Suprapubic skin (tissue), 4 donors: ENCODE measurements at places on chromosomes 3 and 15. TPM values are rescaled to one million over a fixed set of nuclear protein-coding genes. Genes with fewer than 3 reads are reported as not detected.

The RYR3 gene
- total RNA-seq: 2.0 TPM

DNA sequence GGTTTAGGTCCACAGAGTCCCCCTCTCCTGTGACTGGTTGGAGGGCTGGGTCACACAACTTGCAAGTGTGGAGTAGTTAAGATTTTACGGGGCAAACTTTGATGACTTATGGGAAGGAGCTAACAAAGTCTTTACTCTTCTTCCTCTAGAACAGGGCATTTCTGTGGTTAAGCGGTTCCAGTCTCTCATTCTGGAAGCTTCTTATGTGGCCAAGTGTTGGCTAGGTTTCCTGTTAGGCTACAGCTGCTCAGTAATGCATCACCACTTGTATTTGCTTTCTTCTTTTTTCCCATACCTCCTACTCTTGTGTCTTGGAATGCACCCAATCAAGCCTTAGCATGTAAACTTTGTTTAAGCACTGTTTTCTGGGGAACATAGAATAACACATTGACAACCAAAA lies 100.6 kb upstream of the PLAAT1 start:
- no peaks in the 10 kb centered on the region for H3K4me1 ChIP-seq
- no peaks in the 10 kb centered on the region for H3K36me3 ChIP-seq
- H3K4me3 ChIP-seq: no peak overlapping the region
- H3K27me3 ChIP-seq: no peaks in the 10 kb centered on the region
- H3K27ac ChIP-seq: no peak overlapping the region
- DNase-seq: no peak

DNA sequence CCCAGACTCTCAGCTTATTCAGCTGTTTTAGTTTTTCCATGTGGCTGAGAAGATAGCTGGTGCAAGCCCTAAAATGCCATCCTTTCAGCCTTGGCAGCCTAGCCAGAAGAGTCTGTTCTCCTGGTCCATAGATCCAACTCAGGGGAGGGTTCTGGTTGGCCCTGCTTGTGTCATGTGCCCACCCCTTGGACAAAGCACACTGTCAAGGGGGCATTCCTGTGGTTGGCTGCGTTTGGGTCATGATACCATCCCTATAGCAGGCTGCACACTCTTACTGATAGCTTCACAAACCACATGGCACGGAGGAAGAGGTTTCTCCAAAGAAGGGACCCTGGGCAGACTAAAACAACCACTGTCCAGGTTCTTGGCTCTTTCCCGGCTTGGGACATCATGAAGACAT lies 8.4 kb upstream of the FSTL1 start:
- DNase-seq: no peak
- H3K27ac ChIP-seq: no peak overlapping the region
- H3K4me1 ChIP-seq: no peaks in the 10 kb centered on the region
- no peaks in the 10 kb centered on the region for H3K27me3 ChIP-seq

The EDEM1 gene
- 52.6 TPM for total RNA-seq

- H3K36me3 ChIP-seq: no peaks in the 10 kb centered on the region
- no peak overlapping the region for H3K27ac ChIP-seq
- no peak overlapping the region for H3K4me3 ChIP-seq
- no peak for DNase-seq
Observed at GRCh38 chr3:77885381-77885780, 845.5 kb downstream of the ROBO2 start.

- H3K27me3 ChIP-seq: no peaks in the 10 kb centered on the region
- H3K4me1 ChIP-seq: no peaks in the 10 kb centered on the region
- H3K27ac ChIP-seq: no peak overlapping the region
- peaks cover 36% of the 10 kb centered on the region for H3K36me3 ChIP-seq
Observed at GRCh38 chr15:55357774-55358173, 38.8 kb downstream of the PIGB start.

- no peaks in the 10 kb centered on the region for H3K4me1 ChIP-seq
- H3K27me3 ChIP-seq: no peaks in the 10 kb centered on the region
- H3K36me3 ChIP-seq: no peaks in the 10 kb centered on the region
- DNase-seq: no peak
- H3K4me3 ChIP-seq: no peak overlapping the region
Observed at GRCh38 chr3:98058244-98058960, 23.3 kb upstream of the GABRR3 start.

The RAF1 gene
- total RNA-seq: 96.3 TPM

The NAALADL2 gene
- total RNA-seq: 4.0 TPM

The COL7A1 gene
- 356 TPM for total RNA-seq

DNA sequence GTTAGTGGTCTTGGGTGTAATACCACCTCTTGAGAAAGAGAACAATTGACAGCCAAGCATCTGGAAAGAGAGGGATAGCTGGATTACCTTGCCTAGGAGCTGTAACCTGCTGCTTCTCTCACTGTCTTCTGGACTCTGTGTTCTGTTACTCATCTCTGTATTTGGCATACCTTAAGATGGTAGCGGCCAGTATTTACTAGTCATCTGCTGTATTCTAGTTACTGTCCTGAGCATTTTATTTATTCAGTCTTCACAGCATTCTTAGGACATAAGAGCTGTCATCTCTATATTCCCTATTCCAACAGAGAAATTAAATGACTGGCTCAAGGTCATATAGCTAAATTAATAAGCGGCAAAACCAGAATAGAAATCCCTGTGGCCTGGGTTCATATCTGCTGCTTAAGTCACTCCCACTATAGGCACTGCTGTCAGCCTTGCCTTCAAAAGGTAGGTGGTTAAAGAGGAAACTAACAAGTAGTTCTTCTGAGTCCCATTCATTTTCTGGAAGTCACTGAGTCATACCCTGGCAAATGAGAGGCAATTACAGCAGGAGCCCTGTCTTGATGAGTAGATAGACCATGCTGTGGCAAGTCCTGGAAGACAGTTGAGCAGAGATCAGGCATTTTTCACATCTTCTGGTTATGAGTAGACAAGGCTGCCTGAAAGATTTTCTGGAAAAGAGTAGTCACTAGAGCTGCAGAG lies 68.2 kb downstream of the RAB7A start:
- H3K4me3 ChIP-seq: no peak overlapping the region
- peaks cover 29% of the 10 kb centered on the region for H3K4me1 ChIP-seq
- H3K27me3 ChIP-seq: no peaks in the 10 kb centered on the region
- no peak overlapping the region for H3K27ac ChIP-seq

DNA sequence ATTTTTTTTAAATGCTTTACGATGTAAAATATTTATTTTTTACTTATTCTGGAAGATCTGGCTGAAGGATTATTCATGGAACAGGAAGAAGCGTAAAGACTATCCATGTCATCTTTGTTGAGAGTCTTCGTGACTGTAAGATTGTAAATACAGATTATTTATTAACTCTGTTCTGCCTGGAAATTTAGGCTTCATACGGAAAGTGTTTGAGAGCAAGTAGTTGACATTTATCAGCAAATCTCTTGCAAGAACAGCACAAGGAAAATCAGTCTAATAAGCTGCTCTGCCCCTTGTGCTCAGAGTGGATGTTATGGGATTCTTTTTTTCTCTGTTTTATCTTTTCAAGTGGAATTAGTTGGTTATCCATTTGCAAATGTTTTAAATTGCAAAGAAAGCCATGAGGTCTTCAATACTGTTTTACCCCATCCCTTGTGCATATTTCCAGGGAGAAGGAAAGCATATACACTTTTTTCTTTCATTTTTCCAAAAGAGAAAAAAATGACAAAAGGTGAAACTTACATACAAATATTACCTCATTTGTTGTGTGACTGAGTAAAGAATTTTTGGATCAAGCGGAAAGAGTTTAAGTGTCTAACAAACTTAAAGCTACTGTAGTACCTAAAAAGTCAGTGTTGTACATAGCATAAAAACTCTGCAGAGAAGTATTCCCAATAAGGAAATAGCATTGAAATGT lies 15.6 kb downstream of the THBS1 start:
- no peak for DNase-seq
- no peak overlapping the region for H3K4me3 ChIP-seq
- no peaks in the 10 kb centered on the region for H3K4me1 ChIP-seq
- no peak overlapping the region for H3K27ac ChIP-seq
- no peaks in the 10 kb centered on the region for H3K27me3 ChIP-seq
